ENCODE measurements at places on chromosomes 1 and 21.
A peak's percentile ranks its signal among the peaks of the same experiment; 100 is the strongest.

- no peak for DNase-seq
Measured at GRCh38 chr1:193181985-193182384, 4.4 kb downstream of the B3GALT2 start.

DNA sequence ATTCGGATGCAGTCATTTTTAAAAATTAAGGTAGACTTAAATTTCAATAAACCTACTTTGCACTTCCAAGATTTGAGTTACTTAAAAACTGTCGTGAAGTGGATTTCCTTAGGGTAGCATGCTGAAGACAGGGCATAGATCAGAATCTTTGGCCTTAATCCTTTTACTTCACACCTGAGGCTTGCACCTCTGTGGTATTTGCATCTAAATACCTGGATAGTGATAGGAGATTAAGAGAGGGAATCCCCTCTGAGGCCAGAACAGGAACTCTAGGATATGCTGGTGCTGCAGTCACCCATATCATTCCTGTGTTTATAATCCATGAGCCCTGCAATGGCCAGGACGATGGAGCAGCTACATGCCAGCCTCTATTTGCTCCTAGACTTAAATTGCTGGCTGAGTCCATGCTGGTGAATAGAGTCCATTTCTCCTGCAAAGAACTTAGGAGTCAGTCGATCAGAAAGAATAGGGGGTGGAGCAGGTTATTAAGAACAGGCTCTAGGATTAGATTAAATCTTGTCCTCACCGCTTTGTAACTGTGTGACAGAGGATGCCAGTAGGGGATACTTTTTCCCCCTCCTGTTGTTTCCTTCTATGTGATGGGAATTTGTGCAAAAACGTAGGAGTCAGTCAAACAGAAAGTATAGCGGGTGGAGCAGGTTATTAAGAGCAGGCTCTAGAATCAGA is 333.6 kb downstream of the DUSP10 start:
- DNase-seq = no peak

DNA sequence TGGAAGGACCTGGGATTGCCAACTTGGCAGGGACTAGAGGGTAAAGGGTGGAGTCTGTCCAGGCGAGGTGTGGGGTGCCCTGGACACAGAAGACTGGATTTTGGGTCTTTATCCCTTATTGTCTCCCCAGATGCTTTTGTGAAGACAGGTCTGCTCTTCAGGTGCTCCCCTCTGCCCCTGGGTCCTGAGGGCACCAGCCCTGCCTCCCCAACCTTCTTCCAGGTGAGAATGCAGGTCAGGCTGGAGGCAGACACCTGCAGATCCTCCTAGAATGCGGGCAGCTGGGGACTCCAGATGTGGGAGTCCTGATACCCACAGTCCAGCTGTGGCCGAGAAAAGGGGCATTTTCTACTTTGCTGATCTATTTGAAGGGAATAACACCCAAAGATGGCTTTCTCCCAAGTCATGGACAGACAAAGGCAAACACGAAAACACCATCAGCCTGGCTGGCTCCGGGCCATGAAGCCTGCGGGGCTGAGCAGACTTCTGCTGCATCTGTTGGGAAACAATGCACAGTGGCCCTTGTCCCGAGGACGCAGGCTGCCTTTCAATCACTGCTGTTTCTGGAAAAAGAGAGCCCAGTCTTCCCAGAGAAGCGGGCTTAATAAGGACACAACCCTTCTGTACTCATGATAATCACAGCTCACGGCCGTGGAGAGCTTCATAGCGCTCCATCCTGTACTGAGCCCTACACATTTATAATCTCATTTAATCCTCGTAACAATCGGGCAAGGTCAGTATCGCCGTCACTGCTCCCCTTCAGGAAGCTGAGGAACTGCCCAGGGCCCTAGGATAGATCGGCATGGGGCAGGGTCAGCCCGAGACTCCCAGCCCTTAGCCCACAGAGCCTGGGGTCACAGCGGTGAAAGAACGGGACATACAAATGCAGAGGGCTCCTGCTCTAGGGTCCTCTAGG is 62.0 kb upstream of the ABCG1 start:
- DNase-seq = no peak

DNA sequence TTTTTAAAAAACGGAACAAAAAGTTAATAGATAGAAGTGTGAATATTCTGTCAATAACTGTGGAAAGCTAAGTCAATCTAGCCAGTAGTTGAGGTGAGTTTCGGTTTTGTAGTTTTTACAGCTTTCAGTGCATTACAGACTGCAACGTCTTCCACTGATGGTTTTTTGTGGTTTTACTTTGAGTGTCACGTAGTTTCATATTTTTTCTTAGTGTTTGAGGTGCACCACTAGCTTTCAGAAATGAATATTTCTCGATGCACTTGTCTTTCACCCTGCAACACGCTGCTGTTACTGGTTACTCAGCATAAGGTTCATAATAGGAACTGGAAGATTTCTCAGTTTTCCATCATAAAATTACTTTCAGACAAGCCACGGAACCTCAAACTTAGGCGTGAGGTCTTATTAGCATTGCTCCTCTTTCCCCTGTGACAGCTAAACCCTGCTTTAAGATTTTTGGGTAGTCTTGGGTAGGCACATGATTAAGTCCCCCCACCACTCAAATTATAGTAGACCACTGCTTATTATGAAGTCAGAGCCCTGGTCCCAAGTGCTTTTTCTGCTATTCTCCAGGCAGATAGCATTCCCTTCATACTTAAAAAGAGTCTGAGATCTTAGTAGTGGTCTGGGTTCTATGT is 1412.7 kb downstream of the KCNT2 start:
- DNase-seq = no peak

- DNase-seq = peak; percentile 100
Measured at GRCh38 chr1:201267481-201268229, 15.7 kb upstream of the PKP1 start.

- no peak for DNase-seq
Measured at GRCh38 chr1:91334856-91335255, 69.8 kb downstream of the HFM1 start.

DNA sequence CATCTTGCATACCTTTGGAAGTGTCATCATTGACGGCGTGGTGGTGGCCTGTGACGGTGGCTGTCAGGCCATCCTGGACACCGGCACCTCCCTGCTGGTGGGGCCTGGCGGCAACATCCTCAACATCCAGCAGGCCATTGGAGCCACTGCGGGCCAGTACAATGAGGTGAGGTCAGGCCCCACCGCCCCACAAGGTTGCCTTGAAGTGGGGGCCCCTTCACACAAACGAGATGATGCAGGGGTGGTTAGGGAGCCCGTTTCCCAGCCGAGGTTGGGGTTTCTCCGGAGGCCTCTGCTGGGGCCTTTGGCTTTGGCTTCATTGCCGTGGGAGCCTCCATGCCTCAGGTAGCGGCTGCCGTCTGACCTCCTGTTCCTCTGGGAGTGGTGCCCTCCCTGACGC is 29.6 kb downstream of the KCNA10 start:
- no peak for DNase-seq

- peak; percentile 88 for DNase-seq
Measured at GRCh38 chr1:230167419-230167852, 100.4 kb downstream of the GALNT2 start.

- no peak for DNase-seq
Measured at GRCh38 chr1:56359056-56359455, 220.3 kb downstream of the PLPP3 start.

GRCh38 chr1:184118046-184118445 is 66.5 kb downstream of the TSEN15 start:
- DNase-seq = peak; percentile 68

GRCh38 chr1:157497284-157497683 is 55.0 kb downstream of the FCRL5 start:
- DNase-seq = no peak

DNA sequence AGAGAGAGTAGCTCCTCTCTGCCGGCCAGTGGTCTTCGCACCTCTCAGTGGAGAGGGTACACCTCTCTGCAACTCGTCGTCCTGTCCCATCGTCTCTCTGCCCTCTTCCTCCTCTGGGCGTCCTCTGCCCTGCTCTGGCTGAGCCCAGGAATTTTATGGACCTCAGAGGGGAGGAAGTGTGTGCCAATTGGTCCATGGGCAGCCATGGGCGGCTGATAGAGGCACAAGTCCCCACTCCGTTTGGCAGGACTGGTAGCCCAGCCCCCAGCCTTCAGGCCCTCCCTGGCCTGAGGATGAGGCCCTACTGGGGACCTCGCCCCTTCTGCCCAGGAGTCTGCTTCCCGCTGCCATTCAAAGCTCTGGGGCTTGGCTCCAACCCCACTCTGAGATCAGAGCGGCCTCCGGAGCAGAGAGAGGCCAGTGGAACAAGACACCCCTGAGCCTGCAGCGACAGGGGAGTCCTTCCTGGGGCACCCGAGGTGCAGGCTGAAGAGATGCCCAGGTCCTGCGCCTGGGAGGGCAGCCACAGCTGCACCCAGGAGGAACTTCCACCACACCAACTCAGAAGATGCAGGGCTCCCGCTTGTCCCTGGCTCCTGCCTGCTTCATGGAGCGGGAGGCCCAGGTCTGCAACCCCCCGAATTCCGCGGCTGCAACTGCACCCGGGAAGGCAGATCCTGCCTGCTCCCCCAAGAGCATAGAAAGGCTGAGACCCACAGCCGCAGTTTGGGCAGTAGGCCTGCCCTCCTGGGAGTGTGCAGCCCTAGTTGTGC is 659.9 kb downstream of the KCNT2 start:
- no peak for DNase-seq

DNA sequence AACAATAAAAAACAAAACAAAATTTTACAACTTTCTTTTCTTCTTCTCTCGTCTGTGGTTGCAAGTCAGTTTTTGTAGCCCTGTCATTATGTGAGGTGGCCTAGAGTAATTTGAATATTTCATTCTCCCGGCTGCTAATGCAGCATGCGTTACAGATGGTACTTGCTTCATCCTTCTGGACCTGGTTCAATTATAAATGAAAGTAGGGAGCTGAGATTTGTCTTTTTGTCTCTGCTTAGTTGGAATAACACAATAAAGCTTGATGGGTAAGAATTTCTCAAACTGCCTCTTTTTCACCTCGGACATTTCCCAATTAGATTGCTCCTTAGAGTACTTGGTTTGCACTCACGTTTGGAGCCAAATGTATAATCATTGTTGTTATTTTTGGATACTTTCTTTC is 201.6 kb downstream of the PBX1 start:
- no peak for DNase-seq

DNA sequence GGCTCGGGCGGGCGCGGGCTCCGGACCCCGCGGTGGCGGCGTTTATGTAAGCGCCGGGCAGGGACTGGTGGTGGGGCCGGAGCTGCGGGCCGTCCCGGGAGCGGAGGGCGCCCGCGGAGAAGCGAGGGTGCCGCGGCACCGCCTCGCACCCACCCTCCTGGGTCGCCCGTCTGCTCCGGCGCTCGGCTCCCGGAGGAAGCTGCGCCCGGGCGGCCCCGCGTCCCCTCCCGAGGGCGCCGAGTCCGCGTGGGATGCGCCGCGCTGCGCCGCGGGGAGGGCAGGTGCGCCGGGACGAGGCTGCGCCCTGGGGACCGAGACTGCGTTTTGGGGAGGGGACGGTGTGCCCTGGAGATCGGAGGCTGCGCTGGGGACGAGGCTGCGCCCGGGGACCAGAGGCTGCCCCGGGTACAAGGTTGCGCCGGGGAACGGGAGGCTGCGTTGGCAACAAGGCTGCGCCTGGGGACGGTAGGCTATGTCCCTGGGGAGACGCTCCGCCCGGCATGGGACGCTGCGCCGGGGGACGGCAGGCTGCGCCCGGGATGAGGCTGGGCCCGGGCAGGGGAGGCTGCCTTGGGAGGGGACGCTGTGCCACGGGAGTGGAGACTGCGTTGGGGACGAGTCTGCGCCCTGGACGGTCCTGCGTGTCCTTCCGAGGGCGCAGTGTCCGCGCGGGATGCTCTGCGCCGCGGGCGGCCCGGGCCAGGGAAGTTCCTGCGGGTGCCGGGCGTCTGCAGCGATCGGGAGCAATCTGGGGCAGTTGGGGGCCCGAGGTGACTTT is 627 bp downstream of the ADARB1 start:
- DNase-seq = peak; percentile 55

- DNase-seq = no peak
Measured at GRCh38 chr1:226425431-226426031, 17.6 kb upstream of the PARP1 start.

- DNase-seq = peak; percentile 74
Measured at GRCh38 chr1:32208891-32209328, at the start of gene DCDC2B. Gene DCDC2B (plus strand): TSS chr1:32209089. CDS start chr1:32209094, 5 bp downstream.

- no peak for DNase-seq
Measured at GRCh38 chr1:17958704-17959103, 148.9 kb upstream of the IGSF21 start.

GRCh38 chr1:223106856-223107255 is 36.2 kb downstream of the TLR5 start:
- DNase-seq = no peak

GRCh38 chr21:46151989-46152926 is 3.1 kb downstream of the FTCD start:
- DNase-seq = no peak

GRCh38 chr1:183195142-183195574 is 9.1 kb downstream of the LAMC2 start:
- peak; percentile 38 for DNase-seq

DNA sequence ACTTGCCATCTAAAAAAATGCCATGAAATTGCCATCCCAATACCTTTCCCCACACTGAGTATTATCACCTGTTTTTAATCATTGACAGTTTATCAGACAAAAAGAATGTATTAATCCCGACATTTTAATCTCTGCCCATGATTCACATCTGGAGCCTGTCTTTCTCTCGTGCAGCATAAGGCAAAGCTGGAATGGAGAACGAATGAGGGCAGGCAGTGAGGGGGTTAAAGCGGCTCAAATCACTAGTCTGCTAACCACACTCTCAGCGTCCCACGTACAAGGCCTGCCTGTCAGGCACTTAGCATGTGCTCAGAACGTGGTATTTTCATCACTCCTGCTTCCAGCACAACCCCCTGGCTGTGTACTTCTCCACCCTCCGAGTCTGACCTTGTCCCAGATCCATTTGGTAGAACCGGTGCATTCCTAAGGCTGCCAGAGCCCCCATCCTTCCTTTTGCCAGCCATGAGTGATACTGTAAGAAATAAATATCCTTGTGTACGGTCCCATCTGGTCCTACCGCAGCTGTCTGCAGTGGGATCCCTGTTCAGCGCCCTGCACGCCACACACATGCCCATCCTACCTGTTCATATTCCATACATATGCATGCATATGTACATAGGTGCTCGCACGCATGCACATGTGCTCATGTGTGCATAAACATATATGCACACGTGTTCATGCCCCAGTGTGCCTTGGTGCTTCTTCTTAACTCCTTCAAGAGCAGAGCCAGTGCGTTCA is 34.6 kb upstream of the FHAD1 start:
- DNase-seq = no peak

DNA sequence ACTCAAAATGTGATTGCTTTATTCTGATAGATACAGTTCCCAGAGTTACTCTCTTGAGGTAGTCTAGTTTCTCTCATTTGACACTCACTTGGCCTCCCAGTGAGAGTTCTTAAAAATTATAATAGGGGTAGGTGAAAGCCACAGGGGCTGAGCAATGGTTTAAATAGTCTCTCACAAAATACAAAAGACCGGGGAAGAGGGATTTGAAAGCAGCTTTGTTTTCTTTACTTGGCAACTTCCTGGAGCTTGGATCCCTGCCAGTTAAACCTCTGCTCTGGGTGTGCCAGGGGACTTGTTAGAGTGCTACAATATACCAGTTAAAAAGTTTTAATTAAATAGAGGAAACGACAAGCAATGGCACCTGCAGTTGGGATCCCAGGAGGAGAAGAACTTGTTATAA is 31.7 kb downstream of the OR13G1 start:
- DNase-seq = peak; percentile 73

- no peak for DNase-seq
Measured at GRCh38 chr1:24894002-24894401, 36.1 kb downstream of the RUNX3 start.

- peak; percentile 76 for DNase-seq
Measured at GRCh38 chr21:30194701-30195299, 21.1 kb downstream of the CLDN8 start.

GRCh38 chr1:106620521-106620954 is 435.9 kb upstream of the PRMT6 start:
- peak; percentile 97 for DNase-seq

Measured in PC-3 (cell line).